Fibroblast of skin of abdomen (primary cell): ENCODE measurements at places on chromosomes 2 and 18.

DNA sequence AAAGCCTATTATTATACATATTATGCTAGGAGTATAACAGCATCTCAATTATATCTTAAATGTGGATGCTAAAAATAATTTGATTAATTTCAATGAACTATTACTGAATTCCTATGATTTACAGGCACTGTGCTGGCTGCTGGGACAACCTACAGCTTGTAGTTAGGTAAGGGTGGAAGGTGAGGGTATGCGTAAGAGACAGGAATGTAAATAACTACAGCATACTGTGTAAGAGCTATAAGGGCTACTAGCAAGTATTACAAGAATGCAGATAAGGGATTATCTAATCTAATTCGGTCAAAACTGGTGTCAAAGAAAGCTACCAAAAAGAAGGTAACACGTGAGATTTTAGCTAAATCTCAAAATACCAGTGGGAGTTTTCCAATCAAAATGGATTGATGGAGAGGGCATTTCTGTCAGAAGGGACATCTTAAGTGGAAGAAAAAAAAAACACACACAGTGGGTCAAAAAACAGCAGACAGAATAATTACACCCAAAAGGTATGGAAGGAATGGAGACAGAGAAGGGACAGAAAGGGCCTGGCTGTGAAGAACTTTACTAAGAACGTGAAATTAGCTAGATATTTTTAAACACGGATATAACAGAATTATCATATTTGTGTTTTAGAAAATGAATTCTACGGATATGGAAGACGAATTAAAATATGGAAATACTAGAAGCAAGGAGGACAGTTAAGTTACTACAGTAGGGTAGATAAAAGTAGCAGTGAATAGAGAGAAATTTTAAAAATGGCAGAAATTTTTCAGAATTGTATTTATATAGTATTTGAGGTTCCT, 47.1 kb downstream of the STRN start:
- DNase-seq = no peak

DNA sequence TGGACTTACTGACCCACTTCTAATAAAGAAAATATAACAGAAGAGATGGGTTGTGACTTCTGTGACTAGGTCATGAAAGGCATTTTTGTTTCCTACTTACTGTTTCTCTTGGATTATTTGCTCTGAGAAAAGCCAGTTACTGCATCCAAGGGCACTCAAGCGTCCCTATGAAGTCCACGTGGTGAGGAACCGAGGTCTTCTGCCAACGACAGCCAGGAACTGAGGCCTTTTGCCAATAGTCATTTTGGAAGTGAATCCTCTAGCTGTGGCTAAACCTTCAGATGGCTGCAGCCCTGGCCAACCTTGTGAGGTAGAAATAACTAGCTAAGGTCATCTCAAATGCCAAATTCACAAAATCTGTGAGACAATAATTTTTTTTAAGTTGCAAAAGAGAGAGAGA, 449.8 kb upstream of the RGPD4 start:
- DNase-seq = no peak

DNA sequence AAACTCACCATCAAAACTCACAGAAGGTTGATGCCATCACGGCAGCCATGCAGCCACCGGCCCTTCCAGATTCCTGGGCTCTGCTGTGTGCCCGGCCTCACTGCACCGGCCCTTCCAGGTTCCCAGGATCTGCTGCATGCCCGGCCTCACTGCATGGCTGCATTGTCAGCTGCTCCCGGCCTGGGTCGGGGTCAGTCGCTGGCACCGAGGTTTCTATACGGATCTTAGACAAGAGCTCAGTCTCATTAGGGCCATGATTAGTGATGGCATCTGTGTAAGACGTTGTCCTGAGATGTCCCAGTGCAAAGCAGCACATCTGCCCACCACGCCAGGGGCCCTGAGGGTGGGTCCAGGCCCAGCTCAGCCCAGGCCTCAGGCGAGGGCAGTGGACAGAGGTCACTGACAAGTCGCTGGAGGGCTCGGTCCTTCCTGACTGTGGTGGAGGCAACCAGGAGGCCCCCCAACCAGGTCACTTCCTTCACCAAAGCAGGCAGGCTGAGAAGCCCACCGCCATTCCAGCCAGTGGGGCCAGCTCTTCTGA, 29.4 kb downstream of the TMEM18 start:
- DNase-seq = no peak

GRCh38 chr2:174573621-174574081, 24.0 kb downstream of the WIPF1 start:
- no peak for DNase-seq

- no peak for DNase-seq
Measured at GRCh38 chr2:42764096-42764495, at the start of gene OXER1. Gene OXER1 (minus strand): TSS chr2:42764135. CDS start chr2:42764062, 73 bp downstream.

GRCh38 chr2:173355132-173355865, 627 bp downstream of the CDCA7 start:
- peak; percentile 39 for DNase-seq

DNA sequence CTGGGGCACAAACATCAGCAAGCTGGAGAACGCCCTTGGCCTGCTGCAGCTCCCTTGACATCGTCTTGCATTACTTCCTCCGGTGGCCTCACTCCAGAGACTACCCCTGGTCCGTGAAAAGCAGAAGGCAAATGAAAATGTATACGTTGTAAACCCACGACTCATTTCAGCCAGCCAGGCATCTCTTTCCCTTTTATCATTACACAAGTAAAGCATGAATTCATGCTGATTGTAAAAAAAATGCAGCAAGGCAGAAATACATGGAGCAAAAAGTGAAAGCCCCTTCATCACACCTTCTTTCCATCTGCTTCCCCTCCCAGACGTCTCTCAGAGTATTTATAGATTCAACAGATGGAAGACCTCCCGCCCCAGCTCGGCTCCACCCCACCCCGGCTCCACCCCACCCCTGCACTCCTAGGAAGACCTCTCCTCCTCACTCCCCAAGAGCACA, 41.6 kb upstream of the RALBP1 start:
- peak; percentile 42 for DNase-seq

GRCh38 chr2:108182489-108182888, 57.3 kb upstream of the SULT1C3 start:
- peak; percentile 5 for DNase-seq

- no peak for DNase-seq
Measured at GRCh38 chr18:26940744-26941398, 75.4 kb upstream of the AQP4 start.

GRCh38 chr2:47796090-47796697, 13.2 kb downstream of the MSH6 start:
- DNase-seq = no peak

GRCh38 chr18:32717126-32717525, 55.7 kb downstream of the KLHL14 start:
- peak; percentile 89 for DNase-seq

GRCh38 chr2:240250985-240251847, 110.8 kb upstream of the OTOS start:
- DNase-seq = peak; percentile 49

DNA sequence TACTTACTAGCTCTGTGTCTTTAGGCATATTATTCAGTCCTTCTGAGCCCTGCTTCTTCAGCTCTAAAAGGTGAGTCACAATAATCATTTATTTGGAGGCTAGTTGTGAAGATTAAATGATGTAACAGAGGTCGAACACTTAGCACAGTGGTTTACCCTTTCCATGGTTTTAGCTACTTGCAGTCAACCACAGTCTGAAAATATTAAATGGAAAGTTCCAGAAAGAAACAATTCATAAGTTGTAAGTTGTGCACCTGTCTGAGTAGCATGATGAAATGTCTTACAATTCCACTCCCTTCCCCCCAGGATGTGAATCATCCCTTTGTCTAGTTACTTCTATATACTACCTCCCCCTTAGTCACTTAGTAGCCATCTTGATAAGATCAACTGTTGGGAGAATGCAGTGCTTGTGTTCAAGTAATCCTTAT, 217.6 kb upstream of the THUMPD2 start:
- peak; percentile 95 for DNase-seq

GRCh38 chr2:6793371-6793770, 72.3 kb downstream of the CMPK2 start:
- no peak for DNase-seq

- DNase-seq = no peak
Measured at GRCh38 chr2:102042196-102043081, 50.7 kb downstream of the IL1R2 start.

DNA sequence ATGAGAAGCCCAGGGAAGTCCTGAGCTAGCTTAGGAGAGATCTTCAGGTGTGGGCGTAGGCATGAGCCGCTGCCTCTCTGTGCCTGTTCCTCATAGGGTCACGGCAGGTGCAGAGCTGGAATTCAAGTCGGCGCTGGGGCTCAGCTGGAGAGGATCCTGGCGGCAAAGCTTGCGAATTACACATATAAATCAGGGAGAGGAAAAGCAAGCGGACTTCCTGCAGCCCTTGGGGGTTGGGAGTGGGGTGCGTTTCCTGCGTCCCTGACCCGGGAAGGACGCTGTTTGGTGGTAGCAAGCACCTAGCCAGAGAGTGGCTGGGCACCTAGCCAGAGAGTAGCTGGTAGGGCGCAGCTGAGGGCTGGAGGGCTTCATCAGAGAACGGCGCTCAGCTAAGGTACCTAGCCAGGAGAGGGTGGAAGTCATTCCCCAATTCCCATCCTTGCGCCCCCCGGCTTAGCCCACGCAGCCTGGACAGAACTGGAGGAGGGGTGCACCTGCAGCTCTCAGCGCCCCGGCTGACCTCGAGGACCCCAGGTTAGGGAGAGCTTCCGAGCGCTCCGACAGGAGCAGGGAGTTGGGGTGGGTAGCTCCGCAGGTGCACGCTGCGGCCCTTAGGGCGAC, 459 bp upstream of the EFR3B start:
- no peak for DNase-seq

GRCh38 chr2:181923121-181923520, 31.6 kb downstream of the ITPRID2 start:
- DNase-seq = no peak

DNA sequence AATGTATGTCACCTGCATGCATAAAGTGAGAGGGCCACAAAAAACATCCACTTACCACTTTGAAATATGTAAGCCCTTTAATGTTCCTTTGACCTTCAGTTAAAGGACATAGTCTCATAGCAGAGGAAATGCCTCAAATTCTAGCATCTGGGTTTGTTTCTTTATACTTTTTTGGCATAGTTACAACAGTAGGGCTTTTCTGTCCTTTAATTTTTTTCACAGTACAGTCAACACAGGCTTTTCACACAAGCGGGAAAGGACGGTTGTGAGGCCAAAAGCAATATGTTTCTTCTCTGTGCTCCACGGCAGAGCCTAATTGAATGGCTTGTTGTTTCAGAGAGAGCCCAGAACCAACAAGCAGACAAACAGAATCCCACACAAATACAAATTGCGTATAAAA, 57.6 kb downstream of the CRIM1 start:
- peak; percentile 57 for DNase-seq

GRCh38 chr18:35941299-35941698, 31.2 kb upstream of the RMP24 start:
- no peak for DNase-seq

- DNase-seq = no peak
Measured at GRCh38 chr2:239186516-239187357, 214.1 kb downstream of the HDAC4 start.

- DNase-seq = peak; percentile 73
Measured at GRCh38 chr2:108330979-108331378, 42.3 kb downstream of the SULT1C2 start.

DNA sequence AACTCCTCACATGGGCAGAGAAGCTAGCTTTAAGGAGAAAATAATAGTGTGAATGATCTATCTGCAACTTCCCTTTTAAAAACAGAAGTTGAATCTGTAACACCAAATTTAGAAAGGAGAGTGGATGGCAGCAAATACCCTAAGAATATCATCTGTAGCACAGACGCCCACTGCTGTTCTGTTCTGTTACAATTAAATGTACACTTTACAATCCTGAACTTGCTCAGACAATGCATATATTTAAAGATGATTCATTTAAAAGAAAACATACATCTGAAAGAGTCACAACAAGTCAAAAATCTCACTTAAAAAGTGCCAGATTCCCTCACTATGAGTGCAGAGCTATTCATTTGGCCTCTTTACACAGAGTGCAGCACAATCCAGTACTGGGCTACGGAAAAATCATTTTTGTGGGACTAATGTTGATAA, 8.0 kb upstream of the SERTAD2 start:
- DNase-seq = peak; percentile 35

DNA sequence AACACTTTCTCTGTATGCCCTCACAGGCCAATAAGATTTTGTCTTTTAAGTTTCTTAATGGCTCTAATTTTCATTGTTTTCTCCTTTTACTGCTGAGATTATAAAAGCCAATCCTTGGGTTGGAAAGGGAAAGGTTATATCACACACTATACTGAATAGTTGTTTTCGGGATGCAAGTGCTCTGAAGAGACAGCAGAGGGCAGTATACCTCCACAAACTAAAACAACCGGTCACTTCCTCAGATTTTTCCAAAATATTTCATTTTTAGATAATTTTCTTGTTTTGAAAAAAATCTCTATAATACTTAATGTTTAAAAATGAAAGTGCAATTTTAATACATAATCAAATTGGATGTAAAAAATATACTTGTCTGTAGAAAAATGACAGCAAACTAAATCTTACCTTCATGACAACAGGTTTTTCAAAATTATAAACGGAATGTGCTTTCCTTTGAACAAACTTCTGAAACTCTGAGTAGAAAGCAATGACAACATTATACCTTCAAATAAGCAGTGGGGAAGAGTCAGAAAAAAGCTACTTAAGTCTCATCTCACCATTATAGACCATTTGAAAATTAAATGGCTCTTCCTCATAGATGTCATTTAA, 82.7 kb downstream of the ORC4 start:
- peak; percentile 20 for DNase-seq

GRCh38 chr18:49460976-49461601, 644 bp upstream of the DYM start:
- DNase-seq = no peak

DNA sequence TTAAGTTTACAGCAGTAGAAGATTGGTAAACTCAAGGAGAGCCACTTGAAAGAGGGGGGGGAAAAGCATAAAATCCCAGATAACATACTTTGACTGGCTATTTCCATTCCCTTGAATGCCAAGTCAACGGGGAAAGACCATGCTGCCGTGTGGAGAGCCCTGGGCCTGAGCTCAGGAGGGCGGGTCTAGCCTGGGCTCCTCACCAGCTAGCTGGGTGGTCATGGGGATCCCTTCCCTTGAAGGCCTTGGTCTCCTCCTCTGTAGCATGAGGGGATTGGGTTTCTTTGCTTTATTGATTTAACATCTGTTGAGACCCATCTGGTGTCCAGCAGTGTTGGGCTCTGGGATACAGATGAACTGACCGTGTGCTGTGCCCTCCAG, 35.0 kb downstream of the TEX51 start:
- no peak for DNase-seq

GRCh38 chr2:240323601-240324291, 111.7 kb upstream of the GPC1 start:
- no peak for DNase-seq
